ENCODE measurements at places on chromosomes 3 and 15.

- DNase-seq: no peak
Measured at GRCh38 chr3:145490088-145491048, 670.6 kb downstream of the PLOD2 start.

- DNase-seq: no peak
Measured at GRCh38 chr15:63056829-63057228, 14.3 kb downstream of the TPM1 start.

- DNase-seq: no peak
Measured at GRCh38 chr3:93843981-93844380, 129.7 kb downstream of the PROS1 start.

DNA sequence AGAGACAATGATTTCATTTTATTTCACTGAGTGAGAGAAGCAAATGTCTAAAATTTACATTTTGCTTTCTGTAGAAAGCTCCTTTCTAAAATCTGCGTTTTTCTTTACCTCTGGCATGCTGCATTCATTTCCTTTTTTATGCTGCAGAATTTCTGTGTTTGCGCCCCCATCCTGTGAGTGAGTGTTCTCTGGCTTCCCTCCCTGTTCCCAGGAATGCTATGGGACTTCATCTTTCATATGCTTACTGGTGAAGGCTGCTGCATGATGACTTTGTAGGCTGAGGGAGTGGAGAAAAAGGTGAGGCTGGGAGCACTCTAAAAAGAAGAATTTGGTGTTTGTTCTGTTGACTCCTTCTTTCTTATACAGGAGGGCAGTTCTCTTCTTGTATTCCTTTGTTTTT is 7.7 kb upstream of the TMC3 start:
- no peak for DNase-seq

- no peak for DNase-seq
Measured at GRCh38 chr15:62749036-62749815, 293.3 kb upstream of the TPM1 start.

GRCh38 chr3:36192901-36193300 is 187.4 kb upstream of the STAC start:
- DNase-seq: no peak

DNA sequence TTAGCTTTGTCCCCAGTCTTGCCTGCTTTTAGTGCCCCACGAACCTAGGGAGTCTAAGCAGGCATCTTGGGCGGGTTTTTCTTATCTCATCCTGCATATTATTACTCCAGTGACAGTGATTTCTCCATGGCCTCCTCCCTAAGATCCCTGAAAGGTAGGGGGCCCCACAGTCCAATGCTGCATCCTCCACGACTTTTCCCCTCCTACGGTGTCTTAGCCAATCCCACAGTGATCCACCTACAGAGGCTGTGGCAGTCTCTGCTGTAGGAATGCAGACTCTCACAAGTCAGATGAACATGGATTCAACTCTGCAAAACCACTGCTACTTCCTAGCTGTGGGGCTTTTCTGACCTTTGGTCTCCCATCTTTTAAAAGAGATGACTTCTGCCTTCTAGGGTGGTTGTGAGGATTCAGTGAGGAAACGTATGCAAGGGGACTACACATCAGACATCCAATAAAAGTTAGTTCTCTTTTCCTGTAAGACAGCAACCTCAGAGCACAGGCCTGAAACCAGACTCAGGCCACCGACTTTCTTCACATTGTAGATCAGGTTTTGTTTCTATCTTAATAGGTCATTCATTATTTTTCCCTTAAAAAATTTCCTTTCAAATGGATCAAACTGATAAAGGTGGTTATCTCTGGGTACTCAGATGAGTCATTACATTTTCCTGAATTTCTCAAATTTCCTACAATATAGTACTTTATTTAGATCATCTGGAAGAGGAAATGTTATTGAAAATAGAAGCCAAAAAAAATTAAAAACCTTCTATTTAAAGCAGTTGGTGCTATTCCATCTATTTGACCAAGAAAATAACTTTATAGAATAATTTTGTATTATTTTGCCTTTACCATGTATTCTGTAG is 23.2 kb downstream of the ILDR1 start:
- no peak for DNase-seq

DNA sequence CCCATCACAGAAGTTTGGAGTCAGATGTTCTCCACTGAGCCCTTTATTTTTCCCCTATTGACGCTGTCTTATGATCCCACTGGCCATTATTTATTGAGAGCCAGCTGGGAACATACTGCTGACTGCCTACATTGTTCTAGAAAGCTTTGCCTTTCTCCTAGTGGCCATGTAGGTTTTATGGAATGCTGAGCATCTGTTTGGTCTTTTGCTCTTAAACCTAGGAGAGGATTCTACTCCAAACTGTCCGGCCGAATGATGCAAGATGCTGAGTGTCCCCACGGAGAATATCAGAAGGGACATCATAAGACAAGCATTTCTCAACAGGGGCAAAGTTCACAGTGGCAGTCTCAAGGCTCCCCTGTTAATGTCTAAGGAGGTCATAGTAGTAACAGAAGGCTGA is 171.4 kb downstream of the ARRDC4 start:
- DNase-seq: no peak

- DNase-seq: no peak
Measured at GRCh38 chr3:20999661-21000060, 751.3 kb downstream of the ZNF385D start.

- no peak for DNase-seq
Measured at GRCh38 chr3:79467721-79468120, 300.1 kb downstream of the ROBO1 start.

DNA sequence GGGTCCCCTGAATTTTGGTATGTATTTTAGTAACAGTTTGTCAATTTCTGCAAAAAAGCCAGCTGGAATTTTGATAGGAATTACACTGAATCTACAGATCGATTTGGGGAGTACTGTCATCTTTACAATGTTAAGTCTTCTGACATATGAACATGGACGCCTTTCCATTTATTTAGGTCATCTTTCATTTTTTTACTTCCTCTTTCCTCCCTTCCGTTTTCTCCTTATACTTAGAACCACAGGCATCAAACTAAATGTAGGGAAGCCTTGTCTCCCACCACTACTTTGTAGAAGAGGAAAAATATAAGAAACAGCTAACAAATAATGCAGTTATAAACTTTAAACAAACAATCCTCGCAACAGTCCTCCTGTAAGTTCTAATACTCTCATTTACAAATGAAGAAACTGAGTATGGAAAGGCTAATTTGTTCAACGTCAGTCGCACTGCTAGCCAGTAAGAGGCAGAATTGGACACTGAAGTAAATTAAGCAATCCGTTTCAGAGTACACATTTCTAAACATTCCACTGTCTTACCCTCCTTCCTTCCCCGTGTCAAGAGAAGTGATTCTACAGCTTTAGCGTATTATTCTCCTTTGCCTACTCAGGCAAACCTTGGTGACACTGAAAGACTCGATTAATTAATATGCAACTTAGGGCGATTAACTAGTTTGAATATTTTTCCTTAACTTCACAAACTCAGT is 25.6 kb downstream of the RHOA start:
- no peak for DNase-seq

DNA sequence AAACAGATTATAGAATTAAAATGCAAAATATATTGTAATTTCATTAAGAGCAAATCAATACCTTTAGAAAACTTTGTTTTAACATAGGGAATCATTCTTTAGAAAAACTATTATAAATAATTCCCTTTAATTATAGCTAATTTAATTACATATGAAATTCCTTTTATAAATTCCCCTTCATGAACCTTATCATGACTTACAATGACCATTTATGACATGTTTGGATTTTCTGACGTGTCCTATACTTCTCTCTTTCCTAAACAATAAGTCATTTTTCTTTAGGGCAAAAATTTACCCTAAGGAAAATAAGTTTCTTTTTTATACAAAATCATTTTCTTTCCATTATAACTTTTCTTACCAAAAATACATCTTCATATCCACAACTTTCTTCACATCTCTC is 37.8 kb downstream of the PRR20G start:
- DNase-seq: no peak

- DNase-seq: no peak
Measured at GRCh38 chr3:194274424-194275085, 76.6 kb downstream of the CPN2 start.

GRCh38 chr3:186241910-186242821 is 119.9 kb downstream of the DGKG start:
- no peak for DNase-seq

DNA sequence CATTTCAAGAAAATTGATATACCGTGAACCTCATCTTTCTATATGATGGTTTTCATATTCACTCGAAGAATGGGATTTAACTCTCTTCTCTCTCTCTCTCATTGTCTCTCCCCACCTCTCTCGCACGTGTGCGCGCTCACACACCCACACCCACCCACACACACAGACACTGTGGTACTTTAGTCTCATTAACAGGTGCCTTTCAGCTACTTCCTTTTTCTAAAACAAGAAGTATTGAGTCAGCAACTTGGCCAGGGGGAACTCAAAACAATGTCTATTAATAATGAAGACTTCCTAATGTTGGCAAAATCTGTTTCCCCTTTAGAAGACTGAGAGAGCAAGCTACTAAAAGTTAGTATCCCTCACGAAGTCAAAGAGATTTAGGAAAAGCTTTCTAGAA is 150.7 kb downstream of the TMCO5A start:
- DNase-seq: no peak

- DNase-seq: no peak
Measured at GRCh38 chr15:48641416-48641815, 4.1 kb downstream of the FBN1 start.

- DNase-seq: no peak
Measured at GRCh38 chr3:168498194-168498593, 402.5 kb upstream of the GOLIM4 start.

- DNase-seq: no peak
Measured at GRCh38 chr3:45967724-45968123, 24.5 kb downstream of the CXCR6 start.

- no peak for DNase-seq
Measured at GRCh38 chr3:18556503-18557135, 131.5 kb upstream of the SATB1 start.

- no peak for DNase-seq
Measured at GRCh38 chr3:120526011-120526870, 69.9 kb upstream of the NDUFB4 start.

- DNase-seq: no peak
Measured at GRCh38 chr3:152083135-152083534, 185.6 kb upstream of the MBNL1 start.

GRCh38 chr3:123773681-123774431 is 110.3 kb downstream of the MYLK start:
- DNase-seq: no peak

GRCh38 chr15:41180206-41180789 is 50.3 kb downstream of the EXD1 start:
- no peak for DNase-seq

DNA sequence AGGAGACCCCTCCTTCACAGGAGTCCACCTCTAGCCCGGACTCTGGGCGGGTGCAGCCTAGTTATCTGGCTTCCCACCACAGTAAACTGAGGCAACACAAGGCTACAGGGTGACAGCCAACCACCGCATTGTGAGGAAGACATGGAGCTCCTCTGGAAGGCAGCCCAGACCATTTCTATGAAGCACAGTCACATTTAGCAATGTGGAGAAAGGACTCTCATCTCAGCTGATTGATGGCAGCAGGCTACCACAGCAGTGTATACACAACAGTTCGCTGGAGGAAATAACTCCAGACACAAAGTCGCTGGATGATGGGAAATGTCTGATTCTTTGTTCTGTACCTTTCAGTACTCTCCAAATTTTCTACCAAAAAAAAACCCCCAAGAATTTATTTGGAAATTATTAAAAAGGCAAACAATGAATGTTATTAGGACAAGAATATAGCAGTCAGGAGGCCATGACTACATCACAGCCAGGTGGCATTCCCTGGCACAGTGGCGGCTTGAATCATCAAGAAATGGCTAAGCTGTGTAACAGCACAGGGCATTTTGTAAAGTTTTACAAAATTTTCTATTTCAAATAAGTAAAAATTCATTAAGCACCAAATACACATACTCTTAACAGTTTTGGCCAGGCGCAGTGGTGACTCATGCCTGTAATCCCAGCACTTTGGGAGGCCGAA is 40.1 kb downstream of the FAN1 start:
- no peak for DNase-seq

GRCh38 chr3:139202226-139202958 is 141.4 kb upstream of the MRPS22 start:
- DNase-seq: no peak

- DNase-seq: no peak
Measured at GRCh38 chr3:100105501-100105900, 8.8 kb downstream of the FILIP1L start.

DNA sequence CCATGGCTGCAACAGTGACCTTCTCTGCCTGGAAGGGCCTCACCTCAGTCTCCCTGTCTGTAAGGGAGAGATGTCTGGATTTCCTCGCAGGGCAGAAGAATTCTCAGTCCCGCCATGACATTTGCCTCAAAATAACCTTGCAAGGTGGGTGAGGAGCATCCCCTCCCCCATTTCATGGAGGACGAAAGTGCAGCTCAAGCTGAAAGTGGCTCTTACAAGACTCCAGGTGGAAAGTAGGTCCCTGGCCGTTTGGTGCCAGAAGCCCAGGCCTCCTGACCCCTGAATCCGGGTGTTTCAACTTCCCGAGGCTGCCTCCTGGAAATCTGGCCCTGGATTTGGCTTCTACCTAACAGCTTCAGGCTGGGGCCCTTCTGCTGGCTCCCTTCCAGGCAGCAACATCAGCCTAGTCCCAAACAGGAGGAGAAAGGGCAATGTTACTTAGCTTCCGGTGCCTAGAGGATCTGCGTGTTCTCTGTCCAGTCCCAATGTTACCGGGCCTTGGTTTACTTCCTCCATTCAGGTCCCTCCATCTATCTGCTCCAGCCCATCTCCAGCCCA is 769 bp upstream of the CSPG4 start:
- DNase-seq: no peak

GRCh38 chr3:138359148-138359918 is 11.0 kb downstream of the MRAS start:
- DNase-seq: no peak

GRCh38 chr15:70802629-70803028 is 39.3 kb upstream of the UACA start:
- DNase-seq: no peak

DNA sequence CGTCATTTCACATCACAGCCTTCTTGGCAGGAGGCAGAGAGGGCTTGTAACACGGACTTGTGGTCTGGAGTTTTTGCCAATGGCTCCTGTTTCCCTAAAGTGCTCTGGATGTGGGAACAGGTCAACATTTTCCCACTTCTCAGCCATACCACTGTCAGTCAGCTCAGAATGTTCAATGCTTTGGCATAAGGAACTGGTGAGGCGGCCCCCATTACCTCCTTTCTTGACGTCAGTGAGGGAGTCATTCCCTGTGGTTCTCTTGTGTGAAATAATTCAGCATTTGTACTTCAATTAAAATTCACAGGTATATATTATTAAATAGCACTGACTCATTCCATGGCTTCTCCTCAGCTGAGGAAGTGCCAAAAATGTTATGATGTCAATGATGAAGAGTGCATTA is 167.1 kb downstream of the P3H2 start:
- no peak for DNase-seq
